Epithelial cell of esophagus (primary cell): ENCODE measurements at places on chromosomes 3 and 15.

DNA sequence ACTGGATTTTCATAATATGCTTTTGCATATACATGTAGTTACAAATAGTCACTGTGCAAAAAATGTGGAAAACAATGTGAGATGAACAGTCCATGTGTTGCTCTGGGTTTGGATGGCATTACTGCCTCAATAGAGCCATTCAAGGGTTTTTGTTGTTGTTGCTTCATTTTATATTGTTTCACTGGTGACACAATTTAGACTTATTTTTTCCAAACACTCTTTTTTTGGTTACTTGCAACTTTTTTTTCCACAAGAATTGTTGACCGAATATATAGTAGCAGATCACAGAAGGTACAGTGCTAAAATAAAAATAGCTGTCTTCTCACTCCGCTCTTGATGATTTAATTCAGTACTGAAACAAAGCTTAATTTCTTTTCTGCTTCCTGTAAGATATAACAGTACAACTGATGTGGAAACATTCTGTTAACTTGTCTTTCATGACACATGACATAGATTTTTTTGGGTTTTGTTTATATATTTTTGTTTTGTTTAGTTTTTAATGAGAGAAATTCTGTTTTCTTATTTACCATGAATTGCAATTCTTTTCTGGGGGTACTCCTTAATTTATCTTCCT is 618.6 kb downstream of the NAALADL2 start:
- DNase-seq = no peak

DNA sequence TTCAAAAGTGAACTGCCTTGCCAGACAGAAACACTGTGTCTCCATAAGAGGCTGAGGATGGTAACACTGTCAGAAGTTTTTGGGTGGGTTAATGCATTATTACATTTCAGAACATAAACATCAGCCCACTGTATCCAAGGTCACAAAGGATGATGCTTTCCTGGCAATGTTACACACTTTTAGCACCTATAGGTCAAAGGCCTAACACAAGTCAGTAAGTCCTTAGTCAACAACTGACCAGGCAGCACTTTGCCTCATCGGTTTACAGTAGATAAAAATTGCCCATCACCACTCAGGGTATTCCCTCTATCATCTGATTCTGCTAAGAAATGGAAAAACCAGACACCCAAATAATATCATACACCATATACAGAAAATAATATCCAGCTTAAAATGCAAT is 98.4 kb downstream of the CTNNB1 start:
- no peak for DNase-seq

GRCh38 chr3:177735431-177735830 is 538.1 kb upstream of the TBL1XR1 start:
- no peak for DNase-seq

GRCh38 chr15:60829416-60829815 is 350.5 kb upstream of the ICE2 start:
- no peak for DNase-seq
